ENCODE measurements at places on chromosomes 12 and 14.
A peak's percentile ranks its signal among the peaks of the same experiment; 100 is the strongest.

GRCh38 chr12:53969588-53970259 is 3.2 kb upstream of the HOXC11 start:
- DNase-seq: no peak

DNA sequence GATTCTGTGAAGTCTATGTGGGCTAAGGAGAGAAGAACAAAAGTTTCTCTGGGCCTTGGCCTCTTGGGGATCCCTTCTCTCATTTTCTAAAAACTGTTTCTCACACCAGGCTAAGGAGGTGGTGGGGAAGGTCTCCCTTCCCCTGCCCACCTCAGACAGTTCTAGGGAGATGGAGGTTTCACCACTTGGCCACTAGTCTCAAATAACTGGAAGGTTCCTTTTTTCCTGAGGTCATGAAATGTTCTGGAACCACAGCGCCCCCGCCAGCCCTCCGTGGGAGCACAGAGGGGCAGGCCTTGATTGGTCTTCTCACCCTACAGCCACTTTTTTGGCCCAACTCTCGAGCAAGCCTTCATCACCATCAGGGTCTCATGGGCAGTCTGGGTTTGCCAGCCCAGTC is 12.6 kb downstream of the C12orf43 start:
- no peak for DNase-seq

DNA sequence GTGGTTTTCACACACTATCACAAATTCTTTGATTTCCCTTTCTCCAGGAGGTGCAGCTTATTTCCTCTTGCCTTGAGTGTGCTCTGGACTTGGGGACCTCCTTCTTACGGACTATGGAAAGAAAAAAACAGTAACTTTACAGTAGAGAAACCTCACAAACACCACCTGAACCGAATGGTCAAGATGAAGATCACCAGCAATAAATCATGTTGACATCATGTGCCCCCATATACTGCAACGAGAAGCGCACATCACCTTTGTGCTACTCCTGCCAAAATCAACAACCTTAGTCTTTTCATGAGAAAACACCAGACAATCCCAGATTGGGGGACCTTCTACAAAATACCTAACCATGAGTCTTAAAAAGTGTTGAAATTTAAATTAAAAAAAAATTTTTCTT is 13.3 kb upstream of the NYNRIN start:
- DNase-seq: no peak

- no peak for DNase-seq
These were observed 4.9 kb downstream of the NKX2-1 start for GRCh38 chr14:36515105-36515593.

- DNase-seq: no peak
These were observed 70.6 kb upstream of the DYNC1H1 start for GRCh38 chr14:101893759-101894158.

DNA sequence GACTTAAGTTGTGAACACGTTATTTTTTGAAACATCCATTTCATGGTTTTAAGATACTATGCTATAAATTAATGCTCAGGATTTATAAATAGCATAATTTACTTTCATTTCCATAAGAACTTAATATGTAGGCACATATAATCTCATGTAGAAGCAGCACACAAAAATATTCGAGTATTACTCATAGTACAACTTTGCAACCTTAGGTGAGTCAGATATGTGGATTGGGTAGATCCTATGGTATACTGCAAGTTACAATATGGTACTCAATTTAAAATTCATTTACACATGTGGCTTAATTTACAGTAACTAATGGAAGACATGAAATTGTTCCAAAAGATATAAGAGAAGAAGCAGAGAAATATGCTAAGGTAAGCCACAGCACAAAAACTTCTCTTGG is 26.0 kb downstream of the PSMA3 start:
- no peak for DNase-seq

GRCh38 chr12:88310666-88311065 is 168.6 kb downstream of the TMTC3 start:
- no peak for DNase-seq

GRCh38 chr14:50021261-50022031 is 94.9 kb downstream of the VCPKMT start:
- no peak for DNase-seq

- no peak for DNase-seq
These were observed 220.3 kb downstream of the MON2 start for GRCh38 chr12:62686938-62687337.

DNA sequence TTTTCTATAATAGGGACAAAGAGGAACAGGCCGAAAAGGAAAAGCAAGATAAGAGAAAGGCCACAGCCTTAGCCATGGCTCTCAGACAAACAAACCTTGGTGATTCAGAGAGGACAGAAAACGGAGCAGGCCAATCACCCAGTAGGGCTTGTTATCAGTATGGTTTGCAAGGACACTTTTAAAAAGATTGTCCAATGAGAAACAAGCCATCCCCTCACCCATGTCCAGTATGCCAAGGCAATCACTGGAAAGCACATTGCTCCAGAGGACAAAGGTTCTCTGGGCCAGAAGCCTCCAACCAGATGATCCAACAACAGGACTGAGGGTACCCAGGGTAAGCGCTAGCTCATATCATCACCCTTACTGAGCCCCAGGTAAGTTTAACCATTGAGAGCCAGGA is 243.8 kb upstream of the BTG1 start:
- DNase-seq: no peak

GRCh38 chr12:39905152-39905551 is 200.7 kb downstream of the SLC2A13 start:
- DNase-seq: no peak

DNA sequence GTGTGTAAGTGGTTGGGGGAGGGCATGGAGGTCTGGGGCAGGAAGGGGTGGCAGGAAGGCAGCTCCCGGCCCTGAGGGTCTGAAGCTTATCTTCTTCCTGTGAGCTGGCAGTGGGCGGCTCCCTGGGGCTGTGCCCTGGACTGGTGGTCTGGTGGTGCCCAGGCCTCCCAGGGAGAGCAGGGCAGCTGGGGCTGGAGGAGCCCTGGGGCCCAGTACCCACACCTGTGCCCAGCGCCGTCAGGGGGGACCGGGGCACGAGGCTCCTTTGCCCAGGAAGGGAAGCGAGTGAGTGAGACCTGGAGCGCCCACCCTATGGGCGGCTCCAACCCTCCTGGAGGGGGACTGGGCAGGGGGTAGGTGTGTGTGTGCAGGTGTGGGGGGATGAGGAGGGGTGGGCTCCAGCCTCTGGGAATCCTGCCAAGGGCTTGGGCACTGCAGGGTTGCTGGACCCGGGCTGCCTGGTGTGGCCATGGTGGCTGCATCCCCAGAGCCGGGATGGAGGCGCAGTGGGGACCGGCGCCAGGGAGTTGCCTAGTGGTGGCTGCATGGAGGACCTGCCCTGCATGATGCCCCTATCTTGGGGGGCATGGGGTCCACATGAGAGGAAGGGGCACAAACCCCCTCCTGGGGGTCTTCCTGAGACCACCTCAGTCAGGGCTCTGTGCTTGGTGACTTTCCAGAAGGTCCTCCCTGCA is 353.6 kb downstream of the TMEM121 start:
- DNase-seq: no peak

DNA sequence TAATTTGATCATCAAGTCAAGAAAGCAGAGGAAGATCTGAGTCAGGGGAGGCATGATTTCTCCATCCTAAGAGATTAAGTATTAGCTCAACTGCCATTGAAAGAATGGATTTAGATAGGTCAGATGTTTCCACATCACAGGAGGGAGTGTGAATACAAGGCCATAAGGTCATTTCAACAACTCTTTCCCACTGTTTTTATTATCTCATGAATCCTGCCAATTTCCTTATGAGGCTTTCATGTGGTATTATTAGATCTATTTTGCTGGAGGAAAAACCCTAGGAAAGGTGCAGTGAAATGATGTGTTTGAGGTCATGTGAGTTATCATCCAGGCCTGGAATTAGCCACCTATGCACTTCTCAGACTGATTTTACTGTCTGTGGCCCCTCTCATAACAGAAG is 269.0 kb downstream of the NOVA1 start:
- no peak for DNase-seq

DNA sequence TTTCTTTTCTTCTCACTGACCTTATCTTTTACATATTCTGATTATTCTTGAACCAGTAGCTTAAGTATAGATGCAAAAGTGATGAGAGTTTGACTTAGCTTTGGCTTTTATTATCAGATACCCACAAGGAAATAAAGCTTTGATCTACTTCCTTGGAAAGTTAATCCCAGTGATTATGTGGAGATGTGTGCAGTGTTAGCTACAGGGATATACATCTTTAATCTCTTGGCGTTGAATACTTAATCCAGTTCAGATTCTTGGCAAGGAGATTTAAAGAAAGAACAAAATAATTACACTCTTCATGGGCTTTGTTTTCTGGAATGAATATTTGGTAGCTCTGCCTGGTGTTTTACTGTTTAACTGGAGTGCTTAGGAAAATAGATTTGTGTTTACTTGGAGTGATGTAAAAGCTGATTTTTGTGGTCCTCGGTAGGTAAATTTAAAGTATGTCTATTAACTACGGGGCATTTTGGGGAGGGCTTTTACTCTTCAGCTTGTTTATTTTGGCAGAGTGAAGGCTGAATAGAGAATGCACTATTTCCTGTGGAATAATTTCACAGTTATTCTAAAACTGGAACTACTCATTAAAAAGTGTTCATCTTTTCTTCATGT is 150.1 kb upstream of the LRIG3 start:
- no peak for DNase-seq

DNA sequence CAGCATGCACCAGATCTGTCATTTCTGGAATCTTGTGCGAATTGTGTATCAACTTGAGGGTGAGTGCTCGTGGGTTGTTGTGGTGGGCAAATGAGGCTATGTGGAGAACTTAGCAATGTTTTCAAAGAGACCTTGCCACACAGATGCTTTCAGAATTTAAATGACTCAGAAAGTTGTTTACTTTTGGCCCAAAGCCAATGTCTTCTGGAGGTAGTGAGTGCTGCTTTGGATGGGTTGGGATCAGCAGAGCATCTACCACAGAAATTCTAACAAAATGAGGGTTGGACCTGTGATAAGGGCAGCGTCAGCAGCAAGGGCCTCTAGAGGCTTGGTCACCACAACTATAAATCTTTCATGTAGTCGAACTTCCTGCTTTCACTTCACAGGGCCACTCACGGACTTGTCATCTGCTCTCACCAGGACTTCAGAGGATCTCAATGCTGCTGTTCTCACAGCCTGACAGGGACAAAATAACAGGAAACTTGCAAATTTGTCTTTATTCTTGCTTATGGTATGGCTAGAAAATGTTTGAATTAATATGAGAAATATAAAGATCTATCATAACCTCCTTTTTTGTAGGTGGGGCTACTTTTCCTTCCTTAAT is 111.4 kb downstream of the DACT1 start:
- DNase-seq: peak; percentile 14

- no peak for DNase-seq
These were observed 399.1 kb downstream of the PAWR start for GRCh38 chr12:79291711-79292110.

DNA sequence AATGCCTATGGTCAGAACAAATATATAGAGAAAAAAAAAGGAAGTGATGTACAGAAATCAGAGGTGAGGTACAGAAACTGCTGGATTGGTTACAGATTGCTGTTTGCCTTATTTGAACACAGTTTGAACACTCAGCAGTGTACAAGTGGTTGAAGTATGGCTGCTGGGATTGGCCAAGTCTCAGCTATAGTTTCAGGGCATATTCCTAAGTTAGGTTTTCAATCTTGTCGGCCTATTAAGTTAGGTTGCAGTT is 146.4 kb downstream of the LLPH start:
- DNase-seq: no peak

DNA sequence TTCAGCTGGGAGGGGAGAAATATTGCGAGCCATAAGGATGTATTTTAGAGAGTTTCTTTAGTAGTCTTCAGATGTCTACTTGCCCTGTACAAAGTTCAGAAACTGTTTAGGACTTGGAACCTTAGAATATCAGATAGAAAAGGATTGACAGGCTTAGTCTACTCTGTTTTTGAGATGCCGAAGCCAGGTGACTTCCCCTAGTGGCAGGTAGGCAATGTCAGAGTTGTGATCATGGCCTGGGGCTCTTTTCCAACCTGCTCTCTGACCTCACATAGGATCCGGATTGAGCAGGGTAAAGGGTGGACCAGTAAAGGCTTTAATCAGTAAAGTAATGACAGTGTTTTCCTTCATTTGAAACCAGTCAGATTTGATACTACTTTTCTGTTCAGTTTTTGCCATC is 59.6 kb downstream of the PRKCH start:
- DNase-seq: no peak

DNA sequence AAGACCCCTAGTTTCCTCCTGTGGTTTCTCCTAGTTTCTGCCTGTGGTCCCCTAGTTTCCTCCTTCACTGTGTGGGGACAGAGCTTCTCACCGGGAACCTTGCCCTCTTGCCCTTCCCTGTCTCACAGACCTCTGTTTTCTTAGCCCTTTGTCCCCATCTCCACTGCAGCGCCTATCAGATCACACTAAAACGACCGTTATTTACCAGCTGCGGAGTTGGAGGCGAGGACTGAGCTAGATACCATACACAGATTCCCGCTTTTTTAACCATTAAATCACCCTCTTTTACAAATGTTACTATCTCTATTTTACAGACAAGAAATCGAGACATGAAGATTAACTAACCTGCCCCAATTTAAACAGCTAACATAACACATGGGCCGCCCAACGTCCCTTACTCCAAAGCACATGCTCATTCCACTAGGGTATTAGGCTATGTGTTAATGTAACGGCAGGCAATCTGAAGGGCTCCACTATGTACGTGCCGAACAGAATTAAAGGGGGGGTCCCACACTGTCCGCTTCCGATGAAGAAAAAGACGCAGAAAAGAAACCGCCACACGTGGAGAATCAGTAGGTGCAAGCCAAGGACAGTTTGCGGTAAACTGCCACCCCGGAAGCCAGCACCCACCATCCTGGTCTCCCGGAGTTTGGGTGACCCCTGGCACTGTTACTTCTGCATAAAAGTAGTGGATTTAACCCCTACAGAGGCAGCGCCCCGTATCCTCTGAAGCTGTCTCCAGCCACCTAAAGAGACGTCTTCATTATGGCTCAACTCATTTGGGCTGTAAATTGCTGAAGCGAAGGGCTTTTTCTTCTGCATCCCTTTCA is 1.9 kb upstream of the FKBP4 start:
- DNase-seq: no peak

- DNase-seq: no peak
These were observed 265.9 kb downstream of the EFCAB11 start for GRCh38 chr14:89688507-89689211.

DNA sequence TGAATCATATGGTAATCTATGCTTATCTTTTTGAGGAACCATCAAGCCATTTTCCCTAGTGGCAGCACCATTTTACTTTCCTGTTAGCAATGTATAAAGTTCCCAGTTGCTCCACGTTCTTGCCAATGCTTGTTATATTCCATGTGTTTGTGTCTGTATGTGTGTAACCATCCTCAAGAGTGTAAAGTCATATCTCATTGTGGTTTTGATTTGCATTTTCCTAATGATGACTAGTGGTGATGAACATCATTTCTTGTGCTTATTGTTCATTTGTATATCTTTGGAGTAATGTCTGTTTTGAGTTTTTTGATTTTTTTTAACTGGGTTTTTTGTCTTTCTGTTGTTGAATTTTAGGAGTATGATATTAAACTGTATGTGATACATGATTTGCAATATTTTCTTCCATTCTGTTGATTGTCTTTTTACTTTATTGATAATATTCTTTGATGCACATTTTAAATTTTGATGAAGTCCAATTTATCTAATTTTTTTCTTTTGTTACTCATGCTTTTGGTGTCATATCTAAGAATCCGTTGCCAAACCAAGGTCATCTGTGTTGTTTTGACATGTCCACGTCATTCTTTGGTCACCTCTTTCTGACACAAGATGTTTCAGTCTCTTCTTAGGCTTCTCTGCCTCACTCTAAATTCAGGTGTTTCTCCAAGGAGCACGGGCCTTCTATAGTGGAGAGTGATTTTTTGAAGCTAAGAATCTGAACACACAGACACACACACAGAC is 36.1 kb downstream of the PPHLN1 start:
- DNase-seq: no peak

GRCh38 chr14:69318241-69318640 is 58.3 kb downstream of the GALNT16 start:
- DNase-seq: no peak

Data from activated T-helper 1 cell treated with anti-CD3 and anti-CD28 coated beads, Interleukin-12 subunit alpha, Interleukin-12 subunit beta, Interleukin-2, Interleukin-4 antibody, amounts not matched to agents 30 ng/mL and 10 ng/mL and 1 ng/mL, durations not matched to agents 14 hours and 24 hours and 36 hours (primary cell).